Activated T-helper 17 cell treated with anti-CD3 and anti-CD28 coated beads, Interleukin-2, amount 50 U/mL, for 72 hours (primary cell): ENCODE measurements at places on chromosomes 2 and 18.

DNA sequence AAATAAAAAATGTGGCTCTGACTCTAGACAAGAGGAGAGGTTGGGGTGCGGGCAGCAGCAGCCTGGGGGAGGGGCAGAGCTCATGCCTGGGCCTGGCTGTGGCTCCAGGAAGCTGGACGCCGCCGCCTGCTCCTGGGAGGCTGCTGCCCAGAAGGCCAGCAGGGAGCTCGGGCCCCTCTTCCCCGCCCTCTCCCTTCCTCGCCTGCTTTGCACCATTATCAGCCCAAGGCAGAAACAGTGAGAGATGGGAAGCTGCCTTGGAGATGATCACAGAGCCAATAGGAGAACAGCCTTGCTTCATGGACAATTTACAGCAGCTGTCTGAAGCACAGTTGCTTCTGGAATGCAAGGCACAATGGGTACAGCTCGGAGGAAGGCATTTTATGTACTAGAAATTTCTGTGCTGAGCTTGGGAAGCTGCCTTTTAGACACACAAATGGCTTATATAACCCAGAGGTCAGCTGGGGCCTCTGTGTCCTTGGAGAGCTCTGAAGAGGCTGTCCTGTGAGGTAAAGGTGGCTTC, 55.3 kb upstream of the AFF3 start:
- H3K27ac ChIP-seq: no peak overlapping the region
- ATAC-seq: no peak
- no peaks in the 10 kb centered on the region for H3K36me3 ChIP-seq
- no peaks in the 10 kb centered on the region for H3K4me1 ChIP-seq

GRCh38 chr2:177763531-177764265, 308.9 kb downstream of the PDE11A start:
- no peak overlapping the region for H3K27ac ChIP-seq
- no peak overlapping the region for H3K4me3 ChIP-seq
- peaks cover 23% of the 10 kb centered on the region for H3K27me3 ChIP-seq
- H3K36me3 ChIP-seq: no peaks in the 10 kb centered on the region
- peak; percentile 93 for ATAC-seq

- H3K36me3 ChIP-seq: no peaks in the 10 kb centered on the region
Observed at GRCh38 chr2:191995285-191995684, 148.4 kb upstream of the CAVIN2 start.

- peak overlapping the region; percentile 67 for H3K4me3 ChIP-seq
- ATAC-seq: no peak
- H3K36me3 ChIP-seq: no peaks in the 10 kb centered on the region
- H3K4me1 ChIP-seq: no peaks in the 10 kb centered on the region
Observed at GRCh38 chr2:231663458-231664212, 44.7 kb upstream of the PTMA start.

GRCh38 chr2:157891643-157892041, 15.5 kb upstream of the ACVR1 start:
- no peak for ATAC-seq
- no peaks in the 10 kb centered on the region for H3K27me3 ChIP-seq
- H3K36me3 ChIP-seq: no peaks in the 10 kb centered on the region
- peaks cover 47% of the 10 kb centered on the region for H3K4me1 ChIP-seq

DNA sequence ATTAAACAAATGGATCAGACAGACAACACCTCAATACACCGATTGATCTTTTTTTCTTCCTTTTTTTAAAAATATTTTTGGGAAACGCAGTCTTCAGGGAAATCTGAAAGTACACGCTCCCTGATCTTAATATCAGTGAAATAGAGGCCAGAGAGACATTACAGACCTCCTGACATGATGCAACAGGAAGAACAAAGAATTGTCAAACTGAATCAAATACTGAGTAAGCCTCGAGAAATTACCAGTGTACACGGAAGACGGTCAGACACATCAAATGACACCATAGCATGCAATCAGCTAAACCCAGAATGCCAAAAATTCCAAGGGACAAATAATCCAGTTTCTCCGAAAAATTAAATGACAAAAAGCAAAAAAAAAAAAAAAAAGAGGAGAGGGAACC, 80.2 kb upstream of the NFU1 start:
- no peak overlapping the region for H3K27ac ChIP-seq
- H3K27me3 ChIP-seq: no peaks in the 10 kb centered on the region
- H3K4me3 ChIP-seq: no peak overlapping the region

DNA sequence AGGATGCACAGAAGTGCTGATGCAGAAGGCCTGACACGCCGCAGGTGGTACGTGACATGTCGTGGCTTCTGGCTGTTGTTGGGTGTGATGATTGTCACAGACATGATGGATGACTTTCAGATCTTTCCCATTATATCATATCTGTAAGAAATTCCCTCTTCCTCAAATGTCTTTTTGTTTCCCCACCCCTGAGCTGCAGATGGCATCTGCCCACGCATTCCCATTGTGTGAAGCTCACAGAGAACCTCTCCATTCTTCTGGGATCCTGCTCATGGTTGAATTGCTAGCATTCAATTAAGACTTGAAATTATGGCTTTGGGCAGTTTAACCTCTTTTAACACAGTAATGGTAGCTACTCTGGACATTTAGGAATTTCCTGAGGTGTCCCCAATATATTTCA, 28.3 kb upstream of the EPHA4 start:
- H3K36me3 ChIP-seq: no peaks in the 10 kb centered on the region
- no peak overlapping the region for H3K27ac ChIP-seq
- ATAC-seq: no peak
